ENCODE measurements at places on chromosomes 11 and 22.

DNA sequence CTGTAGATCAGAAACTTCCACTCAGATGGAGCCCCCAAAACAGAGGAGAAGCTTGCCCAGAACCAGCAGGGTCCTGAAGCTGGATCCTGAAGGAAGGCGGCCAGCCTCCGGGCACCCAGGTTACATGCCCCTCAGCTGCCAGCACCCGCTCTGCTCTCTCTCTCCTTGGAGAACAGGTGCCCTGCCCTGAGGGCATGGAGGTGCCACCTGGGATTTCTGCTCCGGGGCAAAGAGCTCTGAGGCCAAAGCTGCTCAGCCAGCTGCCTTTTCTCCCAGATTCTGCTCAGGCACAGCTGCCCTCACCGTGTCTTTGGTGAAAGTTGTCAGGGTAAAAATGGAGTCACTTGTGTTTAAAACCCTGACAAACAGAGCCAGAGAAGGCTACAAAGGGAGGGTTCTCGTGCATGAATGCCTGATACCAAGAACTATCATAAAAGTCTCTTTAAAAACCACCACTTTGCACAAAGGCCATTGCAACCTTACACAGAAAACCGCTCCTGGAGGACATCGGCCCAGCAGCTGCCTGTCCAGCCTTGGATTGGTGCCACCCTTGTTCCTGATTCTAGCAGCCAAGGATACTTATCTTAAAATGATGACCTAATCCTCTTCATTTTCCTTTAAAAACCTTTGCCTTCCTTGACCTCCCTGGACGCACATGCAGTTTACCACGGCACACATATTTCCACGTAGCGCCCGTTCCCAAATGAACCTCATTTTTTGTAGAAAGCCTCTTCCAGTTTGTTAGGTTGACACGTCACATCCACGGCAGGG, 140.0 kb downstream of the CACNA1I start:
- DNase-seq, result no peak

GRCh38 chr22:43013355-43014315, 1.3 kb downstream of the PACSIN2 start:
- DNase-seq, result peak; percentile 56

DNA sequence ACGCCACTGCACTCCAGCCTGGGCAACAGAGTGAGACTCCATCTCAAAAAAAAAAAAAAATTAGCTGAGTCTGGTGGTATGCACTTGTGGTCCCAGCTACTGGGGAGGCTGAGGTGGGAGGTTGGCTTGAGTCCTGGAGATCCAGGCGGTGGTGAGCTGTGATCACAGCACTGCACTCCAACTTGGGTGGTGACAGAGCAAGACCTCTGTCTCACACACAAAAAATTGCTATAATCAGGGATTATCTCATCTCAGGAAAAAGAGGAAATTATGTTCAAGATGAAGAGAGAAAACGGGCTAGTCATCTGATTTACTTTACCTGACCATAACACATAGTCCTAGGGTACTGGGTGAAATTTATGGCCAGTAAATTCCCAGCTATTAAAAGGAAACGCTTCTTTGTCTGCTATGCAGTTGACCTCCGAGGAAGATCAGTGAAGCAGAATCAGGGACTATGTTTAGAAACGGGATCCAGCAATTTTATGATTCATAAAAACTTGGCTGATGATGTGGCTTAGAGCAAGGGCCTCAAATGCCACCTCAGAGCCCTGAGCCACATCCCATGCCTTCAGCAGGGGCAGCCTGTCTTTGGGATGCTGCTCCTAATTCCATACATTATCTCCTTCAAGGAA, 386.2 kb downstream of the NTM start:
- DNase-seq, result peak; percentile 67

DNA sequence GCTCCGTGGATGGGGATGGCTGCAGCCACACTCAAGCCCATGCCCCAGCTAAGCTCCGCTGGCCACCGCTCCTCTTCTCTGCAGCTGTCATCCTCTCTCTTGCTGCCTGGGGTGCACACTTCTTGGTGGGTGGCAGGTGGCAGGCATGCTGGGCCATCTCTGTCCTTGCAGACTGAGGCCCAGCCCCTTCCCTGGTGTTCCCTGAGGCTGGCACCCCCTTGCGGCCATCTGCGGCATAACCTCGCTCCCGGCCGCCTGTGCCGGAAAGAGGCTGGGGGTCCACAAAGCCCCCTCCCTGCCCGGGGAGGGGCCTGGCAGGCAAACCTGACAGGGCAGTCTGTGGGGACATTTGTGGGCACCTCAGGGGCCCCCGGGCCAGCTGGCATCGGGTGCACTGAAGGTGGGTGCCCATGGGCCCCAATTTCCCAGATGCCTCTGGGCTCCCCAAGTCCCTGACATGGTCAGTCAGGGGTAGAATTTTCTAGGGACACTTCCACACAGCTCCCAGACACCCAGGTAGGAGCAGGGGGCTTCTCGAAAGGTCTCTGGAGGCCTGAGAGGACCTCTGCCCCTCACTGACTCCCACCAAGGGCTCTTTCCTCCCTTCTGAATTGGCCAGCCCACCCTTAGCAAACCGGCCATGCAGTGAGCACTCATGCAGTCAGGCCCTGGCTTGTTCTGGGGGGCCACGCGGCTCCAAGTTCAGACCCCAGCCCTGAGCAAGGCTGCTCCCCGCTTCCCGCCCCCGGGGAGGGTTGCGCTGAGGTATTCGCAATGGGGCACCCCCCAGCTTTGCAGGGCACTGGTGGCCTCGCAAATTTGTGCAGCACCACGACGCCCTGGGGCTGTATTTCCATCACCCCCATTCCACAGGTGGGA, 23.5 kb upstream of the TH start:
- DNase-seq, result peak; percentile 9

DNA sequence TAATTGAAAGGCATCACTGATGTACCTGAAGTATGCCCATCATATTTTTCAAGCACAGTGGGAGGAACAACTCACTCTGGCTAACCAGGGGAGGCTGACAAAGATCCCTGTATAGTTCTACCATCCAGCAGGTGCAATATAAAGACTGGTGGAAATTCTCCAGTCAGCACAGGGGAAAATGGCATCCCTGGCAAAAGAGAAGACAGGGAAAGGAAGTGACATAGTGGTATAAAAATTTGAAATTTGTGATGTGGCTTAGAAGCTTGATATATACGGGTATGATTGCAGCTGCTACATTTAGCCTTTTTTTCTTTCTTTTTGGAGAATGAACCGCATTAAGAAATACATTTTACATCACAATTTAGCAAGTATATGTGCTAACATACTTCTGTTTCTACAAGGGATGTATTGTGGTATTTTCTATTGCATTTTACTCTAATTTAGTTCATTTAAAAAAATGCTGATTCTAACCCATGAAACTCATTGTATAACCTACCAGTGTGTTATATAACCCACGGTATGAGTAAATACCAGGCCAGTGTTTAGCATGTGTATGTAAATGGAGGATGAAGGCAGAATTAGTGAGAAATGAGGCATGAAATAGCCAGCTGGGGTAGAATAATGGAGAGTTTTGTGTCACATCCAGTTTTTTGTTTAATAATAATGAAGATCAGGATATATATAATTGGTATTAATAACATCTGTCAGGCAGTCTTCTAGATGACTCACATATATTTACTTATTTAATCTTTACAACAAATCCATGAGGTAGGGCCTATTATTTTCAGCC, 186.1 kb downstream of the ARHGAP42 start:
- DNase-seq, result no peak

- DNase-seq, result no peak
Observed at GRCh38 chr11:44308256-44308922, 1.6 kb downstream of the ALX4 start.

DNA sequence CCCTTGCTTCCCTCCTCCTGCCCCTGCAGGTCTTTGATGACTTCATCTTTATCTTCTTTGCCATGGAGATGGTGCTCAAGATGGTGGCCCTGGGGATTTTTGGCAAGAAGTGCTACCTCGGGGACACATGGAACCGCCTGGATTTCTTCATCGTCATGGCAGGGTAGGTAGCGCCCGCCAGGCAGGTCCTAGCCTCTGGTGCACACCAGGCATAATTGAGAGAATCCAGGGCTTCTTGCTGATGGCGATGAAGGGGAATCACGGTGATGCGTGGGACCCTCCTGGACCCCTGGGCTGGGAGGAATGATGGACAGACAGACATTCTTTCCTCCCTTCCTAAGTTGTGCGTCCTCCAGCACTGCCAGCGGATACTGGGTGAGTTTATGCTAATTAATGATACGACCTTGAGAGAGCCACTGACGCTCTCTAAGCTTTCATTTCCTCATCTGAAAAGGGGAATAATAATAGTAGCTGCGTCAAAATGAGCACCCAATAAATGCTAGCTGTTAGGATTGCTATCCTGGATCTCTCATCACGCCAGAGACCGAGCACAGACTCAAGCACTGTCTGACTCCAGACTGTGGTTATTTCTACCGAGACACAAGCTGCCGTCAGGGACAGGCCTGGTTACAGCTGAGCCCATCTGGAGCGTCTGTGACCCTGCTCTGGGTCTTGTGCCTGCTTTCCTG, 30.1 kb downstream of the CACNA1I start:
- DNase-seq, result no peak

DNA sequence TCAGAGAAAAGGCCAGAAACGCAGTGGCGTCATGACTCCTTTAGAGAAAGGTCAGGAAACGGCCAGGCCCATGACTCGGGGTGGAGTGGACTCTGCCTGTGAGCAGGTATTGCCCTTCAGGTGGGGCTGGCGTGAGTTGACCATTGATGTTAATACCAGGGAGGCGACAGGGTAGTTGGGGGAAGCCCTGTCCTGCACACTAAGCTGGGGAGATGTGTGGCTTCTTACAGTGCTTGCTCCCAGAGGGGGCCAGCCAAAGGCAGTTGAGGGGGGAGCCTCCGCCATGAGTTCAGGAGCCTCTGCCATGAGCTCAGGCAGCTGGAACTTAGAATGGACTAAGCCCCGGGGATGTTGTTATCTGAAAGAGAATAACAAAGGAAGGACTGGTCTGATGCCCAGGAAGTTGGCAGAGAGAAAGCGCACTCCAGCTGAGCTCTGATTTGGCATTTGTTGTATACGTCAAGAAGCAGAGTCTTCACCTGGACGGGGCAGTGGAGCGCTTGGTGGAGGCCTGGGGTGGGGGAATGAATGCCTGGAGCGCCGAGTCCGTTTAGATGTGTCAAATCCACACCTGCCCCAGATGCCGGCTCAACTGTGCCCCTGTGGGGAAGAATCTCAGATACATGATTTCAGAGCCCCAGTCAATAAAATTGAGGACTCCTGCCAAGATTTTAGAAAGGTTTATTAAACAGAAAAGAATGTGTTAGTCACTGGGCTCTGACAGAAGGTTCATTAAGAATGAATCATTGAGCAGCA, 222.5 kb downstream of the TBC1D22A start:
- peak; percentile 66 for DNase-seq
